ENCODE measurements at places on chromosomes 11 and 22.

- DNase-seq: no peak
Measured at GRCh38 chr22:33512908-33513307, 407.4 kb downstream of the LARGE1 start.

DNA sequence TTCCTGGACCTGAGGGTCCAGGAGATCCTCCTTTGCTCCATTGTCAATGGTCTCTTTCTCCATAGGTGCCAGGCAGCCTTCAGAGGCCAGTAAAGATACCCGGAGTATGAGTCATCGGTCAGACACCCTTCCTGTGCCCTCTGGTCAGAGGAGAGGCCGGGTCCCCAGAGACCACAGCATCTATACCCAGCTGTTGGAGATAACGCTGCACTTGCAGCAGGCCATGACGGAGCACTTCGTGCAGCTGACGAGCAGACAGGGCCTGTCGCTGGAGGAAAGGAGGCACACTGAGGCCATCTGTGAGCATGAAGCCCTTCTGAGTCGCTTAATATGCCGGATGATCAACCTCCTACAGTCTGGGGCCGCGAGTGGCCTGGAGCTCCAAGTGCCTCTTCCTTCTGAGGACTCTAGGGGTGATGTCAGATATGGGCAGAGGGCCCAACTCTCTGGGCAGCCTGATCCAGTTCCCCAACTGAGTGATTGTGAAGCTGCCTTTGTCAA lies at the start of gene ACCSL:
ACCSL (plus strand) TSS at position 51 of the 501 bp plus-strand sequence; CDS start at position 107, 56 bp downstream.
- no peak for DNase-seq

GRCh38 chr11:68545796-68546195 lies 85.2 kb downstream of the PPP6R3 start:
- no peak for DNase-seq

GRCh38 chr22:26845021-26845743 lies 187.8 kb downstream of the MIAT start:
- DNase-seq: no peak

- DNase-seq: no peak
Measured at GRCh38 chr22:46815132-46815531, 52.7 kb downstream of the TBC1D22A start.

DNA sequence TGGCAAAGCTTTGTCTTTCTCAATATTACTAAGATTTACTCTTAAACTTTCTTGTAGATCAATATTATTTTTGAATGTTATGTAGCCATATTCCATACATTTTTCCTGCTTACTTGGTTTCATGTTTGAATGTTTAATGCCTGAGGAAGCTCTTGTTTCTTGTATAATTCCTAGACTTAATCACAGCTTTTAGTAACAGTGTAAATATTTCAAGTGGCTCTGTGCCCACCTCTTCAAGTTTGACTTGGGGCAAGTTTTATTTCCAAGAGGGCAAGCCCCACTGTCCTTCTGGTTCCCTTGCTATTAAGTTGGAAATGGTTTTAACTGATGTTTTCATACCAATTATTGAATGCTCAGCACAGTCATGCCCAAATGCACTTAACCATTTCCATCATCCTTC lies 1004.1 kb downstream of the OPCML start:
- DNase-seq: no peak

DNA sequence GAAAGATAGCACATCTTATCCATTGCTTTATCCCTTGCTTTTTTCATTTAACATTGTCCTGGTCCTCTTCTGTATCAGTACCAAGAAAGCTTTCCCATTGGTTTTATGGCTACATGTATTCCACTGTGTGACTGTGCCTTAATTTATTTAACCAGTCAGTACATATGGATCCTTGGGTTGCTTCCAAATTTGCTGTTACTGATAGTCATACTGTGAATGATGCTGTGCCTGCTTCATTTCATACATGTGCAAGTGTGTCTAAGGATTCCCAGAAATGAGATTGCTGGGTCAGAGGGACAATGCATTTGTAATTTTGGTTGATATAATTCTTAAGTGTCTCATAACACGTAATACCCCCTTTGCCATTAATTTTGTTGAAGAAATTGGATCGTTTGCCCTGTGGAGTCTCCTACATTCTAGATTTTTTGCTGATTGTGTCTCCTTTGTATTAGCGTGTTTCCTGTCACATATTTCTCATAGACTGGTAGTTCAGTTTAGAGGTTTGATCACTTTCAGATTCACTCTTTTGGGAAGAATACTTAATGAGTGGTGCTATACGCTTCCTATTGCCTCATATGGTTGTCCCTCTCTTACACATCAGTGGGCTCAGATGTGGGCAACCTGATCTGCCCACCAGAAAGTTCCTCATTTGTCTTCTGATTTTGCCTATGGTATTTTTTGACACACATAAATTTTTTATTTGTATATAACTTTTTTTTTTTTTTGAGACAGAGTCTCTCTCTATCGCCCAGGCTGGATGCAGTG lies 35.3 kb downstream of the MYBPC3 start:
- DNase-seq: no peak

DNA sequence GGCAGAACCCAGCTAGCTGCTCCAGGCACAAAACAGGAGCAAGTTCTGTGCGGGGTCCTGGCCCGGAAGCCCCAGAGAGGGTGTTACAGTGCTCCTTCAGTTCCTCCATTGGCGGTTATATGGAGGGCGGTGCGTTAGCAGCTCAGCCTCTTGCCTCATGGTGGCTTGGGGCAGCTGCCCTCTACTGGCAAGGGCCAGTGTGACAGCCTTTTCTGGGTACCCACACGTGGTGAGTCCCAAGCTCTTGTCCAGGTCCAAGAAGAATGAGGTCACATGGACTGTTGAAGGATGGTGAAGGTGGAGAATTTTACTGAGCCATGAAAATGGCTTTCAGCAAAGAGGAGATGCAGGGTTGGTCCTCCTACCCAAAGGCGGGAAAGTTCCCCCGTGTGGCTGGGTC lies 100.5 kb downstream of the WT1 start:
- DNase-seq: no peak

GRCh38 chr11:125063429-125064043 lies 431 bp downstream of the SLC37A2 start:
- no peak for DNase-seq
